Neural cell (in vitro differentiated cells): ENCODE measurements at places on chromosomes 16 and 17. TPM values are rescaled to one million over a fixed set of nuclear protein-coding genes. Genes with fewer than 3 reads are reported as not detected.

The KRT17 gene
- 0.78 TPM in 1 of 2 replicates, not detected in the other for polyA plus RNA-seq

The ENGASE gene
- polyA plus RNA-seq = 13.0 and 19.8 TPM in 2 replicates

The KRT33B gene
- polyA plus RNA-seq = not detected in 2 replicates

The GRAPL gene
- not detected in 2 replicates for polyA plus RNA-seq

The ALOX15 gene
- 0.12 and 0.16 TPM in 2 replicates for polyA plus RNA-seq

The MAP2K3 gene
- polyA plus RNA-seq = 5.3 and 8.8 TPM in 2 replicates
